ENCODE measurements at places on chromosomes 16 and 17.

- no peak for DNase-seq
These were observed 5.3 kb downstream of the ARHGDIA start for GRCh38 chr17:81865733-81866439.

DNA sequence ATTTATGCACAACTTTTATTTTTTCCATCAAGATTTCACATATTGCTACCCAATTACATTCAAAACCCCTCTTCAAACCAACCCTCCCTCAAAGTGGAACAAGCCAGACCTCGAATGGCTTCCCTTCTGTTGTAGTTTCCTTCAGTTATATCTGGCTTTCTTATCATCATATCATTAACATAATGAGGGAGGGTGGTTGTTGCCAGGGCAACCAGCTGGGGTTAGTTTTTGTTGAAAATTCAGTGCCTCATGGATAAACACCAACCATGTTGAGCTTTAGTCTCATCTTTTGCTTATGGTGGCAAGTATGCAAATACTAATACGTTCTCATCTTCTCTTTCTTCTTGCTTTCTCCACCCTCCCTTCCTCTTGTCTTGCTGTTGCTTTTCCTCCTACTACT, 359.7 kb downstream of the CDH11 start:
- DNase-seq, result no peak

DNA sequence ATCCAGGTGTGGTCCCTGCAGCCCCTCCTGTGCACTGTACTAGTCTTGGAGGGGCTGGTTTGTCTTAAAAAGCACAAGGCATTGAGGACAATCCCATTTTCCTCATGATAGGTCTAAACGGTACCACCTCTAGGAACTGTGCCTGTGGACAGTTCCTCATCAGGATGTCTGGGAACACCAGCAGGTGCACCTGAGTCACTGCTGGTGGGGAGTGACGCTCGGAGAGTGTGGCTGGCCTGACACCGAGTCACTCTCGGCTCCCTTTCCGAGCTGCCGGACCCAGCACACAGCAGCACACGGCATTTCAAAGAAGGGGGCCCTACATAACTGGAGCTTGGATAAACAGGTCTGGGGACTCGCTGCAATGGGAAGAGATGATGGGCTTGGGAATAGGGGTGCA, 25.6 kb downstream of the LRRC75A start:
- DNase-seq, result no peak

GRCh38 chr16:73140929-73141328, 93.0 kb upstream of the ZFHX3 start:
- DNase-seq, result no peak

DNA sequence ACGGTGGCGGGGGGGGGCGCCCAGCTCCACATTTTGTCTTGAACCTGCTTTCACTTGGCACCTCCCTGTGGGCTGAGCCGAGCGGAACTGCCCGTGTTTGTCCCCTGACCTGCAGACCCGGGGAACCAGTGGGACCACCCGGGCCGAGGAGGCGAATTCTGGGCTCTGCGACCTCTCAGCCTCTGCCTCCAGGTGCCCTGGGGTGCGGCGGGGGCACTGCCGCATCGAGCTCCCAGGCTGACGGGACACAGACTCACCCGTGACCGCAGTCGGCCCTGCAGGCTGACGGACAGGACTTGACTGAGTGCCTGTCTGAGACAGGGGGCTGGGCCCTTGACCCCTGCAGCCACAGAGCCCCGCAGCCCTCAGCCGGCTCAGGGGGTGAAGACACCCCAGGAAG, 11.1 kb upstream of the C1QTNF8 start:
- DNase-seq, result no peak

DNA sequence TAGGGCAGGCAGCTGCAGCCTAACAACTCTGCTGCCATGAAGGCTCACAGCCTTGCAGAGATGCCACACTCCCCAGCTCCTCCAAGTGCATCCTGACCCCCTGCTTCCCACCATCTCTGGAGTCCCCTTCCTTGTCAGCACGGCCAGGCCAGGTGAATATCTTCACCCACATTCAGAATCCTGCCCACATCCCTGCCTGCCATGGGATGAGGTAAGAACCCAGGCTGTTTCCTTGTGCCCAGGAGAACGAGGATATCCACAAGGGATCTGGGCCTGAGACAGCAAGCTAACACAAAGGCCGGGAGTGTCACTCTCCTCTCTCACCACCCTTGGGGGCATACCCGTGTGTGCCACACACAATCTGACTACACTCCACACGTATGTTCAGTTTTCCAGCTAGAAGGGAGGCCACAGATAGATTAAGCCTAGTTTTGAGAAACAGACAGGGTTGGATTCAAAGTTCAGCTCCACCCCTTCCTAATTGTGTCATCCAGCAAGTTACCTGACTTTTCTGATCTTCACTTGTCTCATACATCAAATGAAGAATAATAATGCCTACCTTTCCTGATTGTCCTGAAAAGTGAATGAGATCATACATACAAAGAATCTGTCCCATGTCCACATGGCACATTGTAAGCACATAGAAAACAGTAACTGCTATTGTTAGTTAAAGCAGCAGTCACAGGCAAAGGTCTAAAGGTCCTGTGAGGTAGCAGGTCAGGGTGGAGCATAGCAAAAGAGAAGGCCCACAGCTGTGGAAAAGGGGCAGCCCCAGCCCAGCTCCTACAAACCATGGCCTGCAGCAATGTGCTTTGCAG, 17.4 kb upstream of the SUPT4H1 start:
- no peak for DNase-seq

GRCh38 chr16:19415918-19416317, 1.8 kb upstream of the TMC5 start:
- no peak for DNase-seq

- no peak for DNase-seq
These were observed 28.2 kb downstream of the B9D1 start for GRCh38 chr17:19334331-19334730.

- DNase-seq, result no peak
These were observed 26.6 kb upstream of the GINS3 start for GRCh38 chr16:58365623-58366022.

GRCh38 chr16:86232496-86232895, 277.8 kb upstream of the FOXF1 start:
- DNase-seq, result no peak

GRCh38 chr17:81481073-81481799, 31.4 kb downstream of the ACTG1 start:
- no peak for DNase-seq

- DNase-seq, result no peak
These were observed 61.8 kb upstream of the ENDOV start for GRCh38 chr17:80352991-80353665.

DNA sequence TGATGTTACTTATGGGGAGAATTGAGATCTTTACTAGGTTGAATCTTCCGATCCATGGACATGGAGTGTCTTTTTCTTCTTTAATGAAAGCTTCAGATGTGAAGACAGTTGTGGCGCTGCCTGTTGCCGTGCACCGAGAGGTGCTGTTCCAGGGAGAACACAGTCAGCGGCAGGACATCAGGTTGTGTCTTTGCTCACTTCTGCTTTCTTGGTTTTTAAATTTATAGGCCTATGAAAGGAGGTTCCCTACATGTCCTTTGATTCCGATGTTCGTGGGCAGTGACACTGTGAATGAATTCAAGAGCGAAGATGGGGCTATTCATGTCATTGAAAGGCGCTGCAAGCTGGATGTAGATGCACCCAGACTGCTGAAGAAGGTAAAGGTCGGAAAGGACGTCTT, 49.8 kb downstream of the SEC14L1 start:
- no peak for DNase-seq

- DNase-seq, result no peak
These were observed 38.2 kb upstream of the ALDH3A2 start for GRCh38 chr17:19610311-19610710.

DNA sequence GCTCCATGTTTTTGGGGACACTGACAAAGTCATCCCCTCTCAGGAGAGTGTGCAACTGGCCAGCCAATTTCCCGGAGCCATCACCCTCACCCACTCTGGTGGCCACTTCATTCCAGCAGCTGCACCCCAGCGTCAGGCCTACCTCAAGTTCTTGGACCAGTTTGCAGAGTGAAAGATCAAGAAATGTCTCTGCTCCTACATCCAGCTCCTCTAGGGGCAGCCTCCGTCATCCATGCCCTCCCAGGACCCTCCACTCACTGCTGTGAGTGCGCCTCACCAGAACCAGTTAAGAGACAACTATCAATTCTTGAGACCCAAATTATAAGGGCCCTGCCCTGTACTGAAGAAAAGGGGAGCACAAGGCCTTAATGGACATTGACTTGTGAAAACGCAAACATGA, 1.1 kb downstream of the OVCA2 start:
- no peak for DNase-seq

- DNase-seq, result no peak
These were observed 21.1 kb downstream of the ACSM1 start for GRCh38 chr16:20676268-20676825.

- peak; percentile 42 for DNase-seq
These were observed 179.9 kb downstream of the SEC14L1 start for GRCh38 chr17:77320485-77321256.

- DNase-seq, result no peak
These were observed 34.5 kb downstream of the USP22 start for GRCh38 chr17:21008160-21008915.

DNA sequence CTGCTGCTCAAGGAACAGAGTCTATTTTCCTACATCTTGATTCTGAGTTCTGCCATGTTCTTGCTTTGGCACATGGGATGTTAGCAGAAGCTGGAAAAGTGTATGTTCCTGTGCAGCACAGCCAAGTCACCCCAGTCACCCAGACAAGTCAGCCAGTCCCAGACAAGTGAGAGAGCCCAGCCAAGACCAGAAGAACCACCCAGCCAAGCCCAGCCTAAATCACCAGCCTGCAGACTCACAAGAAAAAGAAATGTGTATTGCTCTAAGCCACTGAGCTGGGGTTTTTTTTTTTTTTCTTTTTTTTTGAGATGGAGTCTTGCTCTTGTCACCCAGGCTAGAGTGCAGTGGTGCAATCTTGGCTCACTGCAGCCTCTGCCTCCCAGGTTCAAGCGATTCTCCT, 141.3 kb upstream of the CDC42EP4 start:
- no peak for DNase-seq

DNA sequence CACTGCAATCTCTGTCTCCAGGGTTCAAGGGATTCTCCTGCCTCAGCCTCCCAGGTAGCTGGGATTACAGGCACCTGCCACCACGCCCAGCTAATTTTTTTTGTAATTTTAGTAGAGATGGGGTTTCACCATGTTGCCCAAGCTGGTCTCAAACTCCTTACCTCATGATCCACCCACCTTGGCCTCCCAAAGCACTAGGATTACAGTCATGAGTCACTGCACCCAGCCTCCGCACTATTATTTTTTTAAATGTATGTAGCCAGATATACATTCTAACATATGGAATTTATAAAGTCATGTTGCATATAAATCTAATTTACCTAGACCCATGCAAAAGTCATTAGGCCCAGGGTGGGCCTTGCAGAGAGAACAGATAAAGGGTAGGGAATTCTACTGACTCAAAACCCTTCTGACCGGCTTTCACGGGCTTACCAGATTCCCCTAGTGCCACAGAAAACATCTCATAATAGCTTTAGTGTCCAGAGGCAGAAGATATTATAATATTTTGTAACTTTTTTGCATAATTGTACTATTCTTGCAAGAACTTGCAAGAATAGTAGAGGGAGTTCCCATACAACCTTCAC, 20.5 kb upstream of the HELZ start:
- DNase-seq, result no peak

DNA sequence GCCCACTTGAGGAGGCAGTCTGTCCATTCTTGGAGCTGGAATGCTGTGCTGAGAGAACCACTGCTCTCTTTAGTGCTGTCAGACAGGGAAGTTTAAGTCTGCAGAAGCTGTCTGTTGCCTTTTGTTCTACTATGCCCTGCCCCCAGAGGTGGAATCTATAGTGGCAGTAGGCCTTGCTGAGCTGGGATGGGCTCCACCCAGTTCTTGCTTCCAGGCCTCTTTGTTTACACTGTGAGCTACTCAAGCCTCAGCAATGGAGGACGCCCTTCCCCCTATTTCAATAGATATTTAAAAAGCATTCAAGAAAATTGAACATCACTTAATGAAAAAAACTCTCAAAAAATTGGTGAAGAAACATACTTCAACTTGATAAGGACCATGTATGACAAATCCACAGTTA, 313.5 kb downstream of the PHKB start:
- no peak for DNase-seq

DNA sequence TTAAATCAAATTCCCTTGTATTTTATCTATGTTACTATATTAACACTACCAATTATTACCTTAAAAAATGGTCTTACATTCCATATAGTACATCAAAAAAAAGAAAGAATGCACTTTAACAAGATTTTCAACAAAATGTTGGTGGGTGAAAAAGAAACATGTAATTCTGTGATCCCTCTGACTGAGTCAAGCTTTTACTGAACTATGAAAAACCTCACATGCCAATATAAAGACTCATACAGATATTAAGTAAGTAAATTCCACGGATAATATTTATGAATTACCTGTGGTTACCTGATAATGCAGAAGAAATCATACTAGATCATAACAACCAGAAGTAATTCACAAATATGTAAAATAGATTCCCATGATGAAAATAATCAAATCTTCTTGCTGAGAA, 12.4 kb downstream of the COIL start:
- DNase-seq, result no peak

DNA sequence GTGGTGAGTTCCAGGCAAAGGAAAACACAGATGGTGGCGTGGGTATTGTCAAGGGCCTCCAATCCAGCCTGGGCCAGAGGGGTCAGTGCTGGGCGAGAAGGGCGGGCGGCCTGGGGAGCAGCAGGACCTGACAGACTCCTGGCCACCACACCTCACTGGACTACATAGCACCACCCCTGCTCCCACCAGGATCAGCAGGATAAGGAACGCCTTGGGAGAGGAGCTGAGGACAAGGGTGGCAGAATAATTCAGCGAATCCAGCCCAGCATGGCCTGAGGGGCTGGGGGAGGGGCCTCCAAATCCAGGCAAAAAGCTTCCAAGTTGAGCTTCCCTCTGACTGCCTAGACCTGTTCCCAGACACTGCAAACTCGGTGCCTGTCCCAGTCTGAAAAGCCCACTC, 6.5 kb downstream of the DLX4 start:
- DNase-seq, result no peak

DNA sequence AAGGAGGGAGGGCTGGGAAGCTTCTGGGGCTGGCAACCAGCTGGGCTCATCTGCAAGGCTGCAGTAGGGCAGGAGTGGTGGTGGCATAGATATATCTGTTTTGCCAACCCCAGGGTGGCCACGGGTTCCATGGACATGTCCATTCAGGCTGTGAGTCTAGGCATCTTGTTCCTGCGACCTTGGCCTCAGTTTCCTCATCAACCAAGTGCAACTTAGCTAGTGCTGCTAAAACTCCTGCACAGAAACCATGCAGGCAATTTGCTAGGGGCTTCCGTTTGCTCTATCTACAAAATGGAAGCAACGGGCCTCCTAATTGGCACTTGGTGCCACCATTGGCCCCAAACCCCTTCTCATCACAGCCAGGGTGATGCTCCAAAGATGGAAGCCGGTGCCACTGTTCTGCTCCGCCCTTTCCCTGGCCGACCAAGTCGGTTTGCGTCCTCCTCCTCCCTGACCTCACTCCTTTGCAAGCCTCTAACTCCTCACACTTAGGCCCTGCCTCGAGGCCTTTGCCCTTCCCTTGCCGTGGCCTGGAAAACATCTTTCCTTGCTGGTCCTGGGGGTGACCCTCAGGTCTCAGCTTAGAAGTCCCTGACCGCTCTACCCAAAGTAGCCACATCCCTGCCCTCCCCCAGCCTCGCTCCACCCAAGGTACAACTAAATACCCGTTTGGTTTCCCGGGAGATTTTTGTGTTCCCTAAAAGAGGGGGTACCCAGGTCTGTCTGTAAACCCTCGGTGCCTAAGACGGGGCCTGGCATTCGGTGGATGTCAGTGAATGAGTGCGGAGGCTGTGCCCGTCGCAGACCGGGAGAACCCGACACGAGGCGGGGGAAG, 1.2 kb downstream of the SREBF1 start:
- no peak for DNase-seq

Data from SW 1271 (cell line).